ENCODE measurements at places on chromosomes 3 and 15. TPM values are rescaled to one million over a fixed set of nuclear protein-coding genes. Genes with fewer than 3 reads are reported as not detected.

Gene BLM
- total RNA-seq: 1.2 TPM

Gene EIF4G1
- 330 TPM for total RNA-seq

Gene CNTN4
- 5.2 TPM for total RNA-seq

Gene HRH1
- 5.6 TPM for total RNA-seq

Gene C2CD4A
- total RNA-seq: 0.17 TPM

Gene EFCAB12
- total RNA-seq: 4.9 TPM

Gene GABRR3
- total RNA-seq: not detected

Gene CLDN16
- 3.2 TPM for total RNA-seq

Gene NEK10
- total RNA-seq: 6.2 TPM

Gene SHISA5
- total RNA-seq: 181 TPM

Gene LRRIQ4
- total RNA-seq: not detected

Gene CMTM8
- total RNA-seq: 6.0 TPM

Gene MOBP
- total RNA-seq: 0.14 TPM

Gene MKRN3
- not detected for total RNA-seq

Gene CRYGS
- 2.7 TPM for total RNA-seq

Gene CEMIP
- 1.6 TPM for total RNA-seq

Gene MTHFS
- 45.8 TPM for total RNA-seq

Gene NANOGP8
- total RNA-seq: 0.46 TPM

Gene SHC4
- total RNA-seq: 3.7 TPM

Gene HCLS1
- 48.7 TPM for total RNA-seq

Gene GOLGA6L10
- 1.6 TPM for total RNA-seq

Gene C3orf49
- not detected for total RNA-seq

Gene CD200
- 10.5 TPM for total RNA-seq

Gene CGNL1
- 7.9 TPM for total RNA-seq

Gene TMEM45A
- total RNA-seq: 13.1 TPM

Measured in mucosa of gallbladder (tissue), 1 donor.